ENCODE measurements at places on chromosomes 1 and 21. TPM values are rescaled to one million over a fixed set of nuclear protein-coding genes. Genes with fewer than 3 reads are reported as not detected.

The KCNQ4 gene
- not detected for total RNA-seq

The HTR6 gene
- not detected for total RNA-seq

The FUCA1 gene
- 22.6 TPM for total RNA-seq

The RIPK4 gene
- 17.4 TPM for total RNA-seq

The KCNK1 gene
- total RNA-seq, result 6.4 TPM

- peaks cover 80% of the 10 kb centered on the region for H3K4me1 ChIP-seq
- peaks cover 13% of the 10 kb centered on the region for H3K36me3 ChIP-seq
- peak; percentile 87 for DNase-seq
- H3K27ac ChIP-seq, result peak overlapping the region; percentile 76
- no peak overlapping the region for H3K4me3 ChIP-seq
These were observed 4.9 kb downstream of the SH3BGRL3 start for GRCh38 chr1:26284597-26285347.

DNA sequence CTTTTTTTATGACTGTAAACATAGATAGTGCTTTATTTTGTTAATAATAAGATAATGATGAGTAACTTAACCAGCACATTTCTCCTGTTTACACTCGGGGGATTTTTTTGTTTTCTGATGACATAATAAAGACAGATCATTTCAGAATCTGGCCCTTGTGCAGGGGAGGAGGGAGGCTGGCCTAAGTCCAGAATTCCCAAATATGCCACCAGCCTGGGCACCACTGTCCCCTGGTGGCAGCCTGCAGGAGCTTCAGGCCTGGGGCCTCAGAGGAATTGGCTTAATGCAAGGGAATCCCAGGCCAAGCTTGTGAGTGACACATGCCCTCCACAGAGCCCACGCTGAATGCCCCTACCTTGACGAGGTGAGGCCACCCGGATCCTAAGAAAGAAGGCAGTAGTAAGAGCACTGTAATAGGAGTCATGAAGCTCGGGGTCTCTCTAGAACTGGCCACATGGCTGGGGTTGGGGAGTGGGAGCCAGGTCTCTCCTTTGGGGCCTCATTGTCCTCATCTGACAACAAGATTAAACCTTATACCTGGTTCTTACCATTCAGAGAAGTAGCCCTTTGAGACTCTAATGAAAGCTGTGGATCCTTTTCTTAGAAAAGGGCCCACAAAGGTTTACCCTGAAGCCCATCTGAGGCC is 24.1 kb downstream of the ETNK2 start:
- DNase-seq, result no peak
- no peak overlapping the region for H3K4me3 ChIP-seq
- H3K27ac ChIP-seq, result peak overlapping the region; percentile 82
- peaks cover 29% of the 10 kb centered on the region for H3K4me1 ChIP-seq
- H3K36me3 ChIP-seq, result no peaks in the 10 kb centered on the region

- no peaks in the 10 kb centered on the region for H3K27me3 ChIP-seq
- H3K36me3 ChIP-seq, result no peaks in the 10 kb centered on the region
- no peak for DNase-seq
- H3K27ac ChIP-seq, result no peak overlapping the region
These were observed 463.9 kb upstream of the LRRC7 start for GRCh38 chr1:69103705-69104385.

- no peaks in the 10 kb centered on the region for H3K27me3 ChIP-seq
- H3K4me3 ChIP-seq, result no peak overlapping the region
- no peaks in the 10 kb centered on the region for H3K4me1 ChIP-seq
- no peak for DNase-seq
- no peaks in the 10 kb centered on the region for H3K36me3 ChIP-seq
These were observed 63.8 kb downstream of the FBXO2 start for GRCh38 chr1:11590395-11590794.

DNA sequence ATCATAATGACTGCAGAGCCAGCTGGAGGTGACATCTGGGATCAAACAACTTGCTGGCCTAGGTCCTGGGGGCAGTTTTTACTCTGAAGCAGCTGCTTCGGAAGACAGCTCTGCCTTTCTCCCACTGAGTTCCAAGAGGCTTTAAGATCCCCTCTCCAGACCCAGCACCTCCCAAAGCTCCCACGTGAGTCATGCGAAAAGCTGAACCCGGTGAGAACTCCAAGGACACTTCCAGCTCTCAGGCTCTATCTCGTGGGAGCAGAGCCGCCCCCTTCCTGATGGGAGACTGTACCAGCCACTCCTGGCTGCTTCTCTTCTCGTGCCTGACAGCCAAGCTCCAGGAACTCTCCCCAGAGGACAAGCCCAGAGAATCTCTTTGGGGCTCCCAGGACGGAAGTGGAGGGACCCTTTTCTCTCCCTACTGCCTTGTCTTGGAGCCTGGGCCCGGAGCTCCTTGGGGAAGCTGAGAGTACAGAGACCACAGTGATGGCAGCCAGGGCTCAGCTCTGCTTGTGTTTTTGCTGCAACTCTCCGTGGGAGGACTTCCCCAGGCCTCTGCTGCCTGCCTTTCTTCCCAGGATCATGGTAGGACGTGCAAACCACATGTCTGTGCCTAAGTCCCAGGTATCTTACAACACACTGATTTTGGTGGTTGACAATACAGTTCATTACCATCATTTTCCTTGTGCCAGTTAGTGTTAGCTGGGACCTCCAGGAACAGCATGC is 40.6 kb downstream of the STUM start:
- H3K27ac ChIP-seq, result no peak overlapping the region
- no peak for DNase-seq
- H3K27me3 ChIP-seq, result no peaks in the 10 kb centered on the region
- no peaks in the 10 kb centered on the region for H3K4me1 ChIP-seq
- no peaks in the 10 kb centered on the region for H3K36me3 ChIP-seq

- H3K4me1 ChIP-seq, result peaks cover 23% of the 10 kb centered on the region
- H3K27me3 ChIP-seq, result no peaks in the 10 kb centered on the region
- peak overlapping the region; percentile 16 for H3K4me3 ChIP-seq
- peak; percentile 87 for DNase-seq
These were observed 47.4 kb upstream of the PRDX6 start for GRCh38 chr1:173429471-173430402.

DNA sequence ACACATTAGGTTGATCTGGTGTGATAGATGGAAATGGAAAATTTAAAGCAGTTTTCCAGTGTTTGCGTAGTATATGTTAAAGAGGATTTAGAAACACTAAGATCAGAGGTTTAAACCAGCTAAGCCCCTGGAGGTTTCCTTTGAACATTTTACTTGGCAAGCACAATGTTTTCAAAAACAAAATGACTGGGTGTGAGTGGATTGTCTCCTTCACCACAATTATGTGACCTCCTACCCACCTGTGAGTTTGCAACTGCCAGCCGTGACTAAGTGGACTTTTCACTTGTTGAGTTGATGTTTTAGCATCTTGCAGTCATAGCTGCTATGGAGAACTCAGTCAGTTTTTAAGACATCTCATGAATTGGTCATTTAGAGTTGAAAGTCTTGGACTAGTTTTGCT is 4.7 kb downstream of the CCDC190 start:
- no peak for DNase-seq
- H3K36me3 ChIP-seq, result no peaks in the 10 kb centered on the region

- no peak overlapping the region for H3K4me3 ChIP-seq
- H3K36me3 ChIP-seq, result no peaks in the 10 kb centered on the region
- H3K4me1 ChIP-seq, result peaks cover 4% of the 10 kb centered on the region
- no peak for DNase-seq
- H3K27me3 ChIP-seq, result no peaks in the 10 kb centered on the region
These were observed 37.7 kb upstream of the BCL10 start for GRCh38 chr1:85313888-85314696.

GRCh38 chr1:184860535-184860934 is 105.9 kb upstream of the EDEM3 start:
- H3K27ac ChIP-seq, result no peak overlapping the region
- H3K4me1 ChIP-seq, result no peaks in the 10 kb centered on the region
- DNase-seq, result no peak
- H3K4me3 ChIP-seq, result no peak overlapping the region
- no peaks in the 10 kb centered on the region for H3K36me3 ChIP-seq
- H3K27me3 ChIP-seq, result no peaks in the 10 kb centered on the region

- no peak overlapping the region for H3K27ac ChIP-seq
- H3K4me3 ChIP-seq, result no peak overlapping the region
- DNase-seq, result no peak
These were observed 170.3 kb downstream of the HHIPL2 start for GRCh38 chr1:222377428-222378088.

GRCh38 chr21:34881839-34882371 is 167.2 kb downstream of the RUNX1 start:
- DNase-seq, result no peak
- H3K4me1 ChIP-seq, result peaks cover 41% of the 10 kb centered on the region
- peak overlapping the region; percentile 98 for H3K27ac ChIP-seq
- no peaks in the 10 kb centered on the region for H3K27me3 ChIP-seq

DNA sequence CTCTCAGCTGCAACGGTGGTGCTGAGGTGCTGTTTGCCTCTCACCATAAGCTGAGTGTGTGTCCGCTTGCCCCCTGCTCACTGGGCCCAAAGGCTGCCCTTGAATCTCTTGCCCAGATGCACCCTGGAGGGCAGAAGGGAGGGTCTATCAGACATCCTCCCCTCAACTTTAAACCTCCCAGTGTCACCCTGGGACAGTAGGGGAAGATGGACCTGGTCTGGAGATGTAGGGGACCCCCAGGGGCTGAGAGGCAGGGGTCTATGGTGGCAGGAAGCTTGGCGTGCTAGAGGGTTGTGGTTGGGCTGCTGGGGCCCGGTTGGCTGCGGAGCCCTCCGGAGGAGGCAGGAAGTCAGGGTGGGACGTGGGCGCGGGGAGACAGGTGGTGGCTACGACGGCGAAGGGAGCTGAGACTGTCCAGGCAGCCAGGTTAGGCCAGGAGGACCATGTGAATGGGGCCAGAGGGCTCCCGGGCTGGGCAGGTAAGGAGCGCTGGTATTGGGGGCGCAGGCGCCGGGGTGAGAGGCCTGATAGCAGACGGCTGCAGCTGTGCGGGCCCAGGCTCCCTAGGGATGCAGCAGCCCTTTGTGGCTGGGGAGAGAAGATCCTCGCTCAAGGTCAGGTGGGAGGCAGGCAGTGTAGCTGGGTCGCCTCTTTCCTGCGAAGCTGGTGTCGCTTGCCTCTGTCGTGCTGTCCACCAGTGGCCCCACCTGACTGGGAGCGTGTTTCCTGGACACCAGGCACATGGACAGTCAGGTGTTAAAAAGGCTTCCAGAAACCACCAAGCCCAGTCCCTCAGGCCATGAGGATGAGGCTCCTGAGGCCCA is at the start of gene LCK:
LCK (plus strand) TSS at position 373 of the 824 bp plus-strand sequence. CDS start 23,065 bp downstream, outside the sequence.
- no peaks in the 10 kb centered on the region for H3K27me3 ChIP-seq
- H3K4me3 ChIP-seq, result no peak within 1 kb of the TSS
- H3K36me3 ChIP-seq, result no peaks in the 10 kb centered on the region
- peaks cover 52% of the 10 kb centered on the region for H3K4me1 ChIP-seq
- peak; percentile 67 for DNase-seq

DNA sequence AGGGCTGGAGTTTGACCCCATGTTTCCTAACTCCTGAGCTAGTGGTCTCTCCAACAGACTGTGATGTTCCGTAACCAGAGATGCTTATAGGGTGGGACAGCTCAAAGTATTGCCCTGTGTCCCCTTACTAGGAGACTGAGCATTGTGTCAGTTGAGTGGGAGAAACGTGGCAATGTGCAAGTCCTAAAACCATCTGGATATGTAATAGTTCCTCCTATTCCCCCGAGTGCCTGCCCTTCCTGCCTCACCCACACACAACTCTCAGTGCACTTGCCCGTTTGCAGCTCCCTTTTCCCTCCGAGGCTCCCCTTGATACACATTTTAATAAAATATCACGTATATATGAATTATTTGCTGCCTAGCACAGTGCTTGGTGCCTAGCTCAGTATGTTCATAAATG is 3.4 kb downstream of the PIGV start:
- peaks cover 24% of the 10 kb centered on the region for H3K4me1 ChIP-seq
- no peaks in the 10 kb centered on the region for H3K27me3 ChIP-seq
- H3K27ac ChIP-seq, result no peak overlapping the region
- DNase-seq, result no peak
- no peak overlapping the region for H3K4me3 ChIP-seq

DNA sequence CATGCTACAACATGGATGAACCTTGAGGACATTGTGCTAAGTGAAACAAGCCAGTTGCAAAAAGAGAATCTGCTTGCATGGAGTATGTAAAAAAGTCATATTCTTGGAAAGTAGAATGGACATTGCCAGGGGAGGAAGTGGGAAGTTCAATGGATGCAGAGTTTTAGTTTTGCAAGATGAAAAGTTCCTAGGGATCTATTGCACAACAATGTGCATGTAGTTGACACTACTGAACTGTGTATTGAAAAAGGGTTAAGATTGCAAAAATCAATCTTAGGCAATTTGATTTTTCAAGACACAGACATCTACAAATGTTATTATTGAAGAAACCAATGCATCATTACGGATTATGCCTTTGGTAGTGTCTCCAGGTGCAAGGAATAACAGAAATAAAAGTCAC is 50.3 kb upstream of the MAGI3 start:
- H3K4me3 ChIP-seq, result no peak overlapping the region
- H3K27ac ChIP-seq, result no peak overlapping the region
- DNase-seq, result no peak
- H3K27me3 ChIP-seq, result no peaks in the 10 kb centered on the region
- no peaks in the 10 kb centered on the region for H3K4me1 ChIP-seq

DNA sequence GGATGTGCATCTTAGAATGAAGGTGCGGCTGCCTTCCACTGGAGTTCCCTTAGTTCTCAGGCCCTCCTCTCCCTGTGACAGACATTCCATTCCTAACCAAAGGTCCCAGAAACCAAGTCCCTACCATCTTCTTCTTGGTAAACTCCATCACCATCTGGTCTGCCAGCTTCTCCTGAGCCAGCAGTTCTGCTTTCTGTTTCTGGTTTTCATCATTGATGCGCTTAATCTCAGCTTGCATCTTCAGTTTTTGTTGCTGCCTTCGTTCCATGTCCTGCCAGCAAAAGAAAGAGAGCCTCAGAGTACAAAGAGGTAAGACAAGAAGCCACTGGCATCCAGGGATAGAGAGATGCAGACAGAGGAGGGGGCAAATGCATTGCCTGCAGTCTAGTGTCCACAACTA is 18.0 kb upstream of the VSIG8 start:
- no peak overlapping the region for H3K27ac ChIP-seq
- DNase-seq, result no peak
- H3K4me3 ChIP-seq, result no peak overlapping the region
- H3K4me1 ChIP-seq, result peaks cover 9% of the 10 kb centered on the region
- no peaks in the 10 kb centered on the region for H3K27me3 ChIP-seq
- no peaks in the 10 kb centered on the region for H3K36me3 ChIP-seq

DNA sequence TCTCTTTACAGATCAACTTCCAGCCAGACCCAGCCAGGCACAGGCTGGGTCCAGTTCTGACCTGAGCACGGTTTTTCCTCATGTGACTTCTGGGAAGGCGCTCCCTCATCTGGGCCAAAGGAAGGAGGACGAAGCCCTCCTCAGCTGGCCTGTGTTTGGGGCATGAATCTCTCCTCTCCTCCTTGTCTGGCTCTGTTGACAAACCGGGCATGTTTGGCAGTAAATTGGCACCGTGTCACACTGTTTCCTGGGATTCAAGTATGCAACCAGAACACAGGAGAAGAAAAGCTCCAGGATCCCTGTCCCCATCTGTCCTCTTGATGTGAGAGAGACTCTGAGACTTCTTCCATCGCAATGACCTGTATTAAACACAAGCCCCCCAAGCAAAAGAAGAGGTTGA is 18.3 kb downstream of the NECAP2 start:
- peaks cover 30% of the 10 kb centered on the region for H3K36me3 ChIP-seq
- DNase-seq, result no peak
- H3K27me3 ChIP-seq, result no peaks in the 10 kb centered on the region
- H3K4me1 ChIP-seq, result no peaks in the 10 kb centered on the region
- H3K4me3 ChIP-seq, result no peak overlapping the region

GRCh38 chr1:224616756-224617409 is 766 bp downstream of the CNIH3 start:
- peaks cover 28% of the 10 kb centered on the region for H3K27me3 ChIP-seq
- DNase-seq, result no peak
- H3K36me3 ChIP-seq, result no peaks in the 10 kb centered on the region
- H3K4me3 ChIP-seq, result peak overlapping the region; percentile 32
- no peak overlapping the region for H3K27ac ChIP-seq
- H3K4me1 ChIP-seq, result peaks cover 21% of the 10 kb centered on the region

Data from upper lobe of left lung (tissue), 6 donors.